Activated naive CD8-positive, alpha-beta T cell treated with anti-CD3 and anti-CD28 coated beads for 36 hours (primary cell): ENCODE measurements at places on chromosomes 2 and 18. TPM values are rescaled to one million over a fixed set of nuclear protein-coding genes. Genes with fewer than 3 reads are reported as not detected.

- peak overlapping the region; percentile 89 for H3K4me3 ChIP-seq
- peaks cover 29% of the 10 kb centered on the region for H3K4me1 ChIP-seq
- DNase-seq: peak; percentile 70
- peak overlapping the region; percentile 96 for H3K27ac ChIP-seq
- H3K36me3 ChIP-seq: peaks cover 27% of the 10 kb centered on the region
These were observed 475 bp downstream of the B3GNT2 start for GRCh38 chr2:62196278-62196901.

ITGA6 gene
- total RNA-seq: 9.6 TPM

ARHGEF4 gene
- total RNA-seq: 2.8 TPM

DNA sequence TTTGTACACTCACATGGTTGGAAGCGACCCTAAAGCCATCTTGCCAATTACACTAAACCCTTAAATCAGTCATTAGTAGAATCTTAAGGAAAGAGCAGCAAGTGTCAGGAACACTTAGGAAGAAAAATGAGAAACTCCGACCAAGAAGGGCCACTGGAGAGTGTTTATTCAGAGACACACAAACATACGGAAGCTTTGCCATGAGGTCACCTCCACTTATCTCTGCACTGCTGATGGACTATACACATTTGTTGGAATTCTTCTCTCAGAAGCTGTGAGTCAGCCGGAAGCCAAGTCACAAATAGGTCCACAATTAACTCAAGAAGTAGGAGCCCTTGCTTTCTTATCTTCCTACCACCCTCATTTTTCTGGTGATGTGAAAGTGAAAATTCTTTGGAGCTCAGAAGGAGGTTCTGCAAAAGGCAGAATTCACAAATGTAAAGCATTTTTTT is 21.6 kb downstream of the BMP10 start:
- no peaks in the 10 kb centered on the region for H3K4me1 ChIP-seq
- no peak for DNase-seq
- H3K4me3 ChIP-seq: no peak overlapping the region
- peaks cover 9% of the 10 kb centered on the region for H3K27me3 ChIP-seq
- no peak overlapping the region for H3K27ac ChIP-seq

DNA sequence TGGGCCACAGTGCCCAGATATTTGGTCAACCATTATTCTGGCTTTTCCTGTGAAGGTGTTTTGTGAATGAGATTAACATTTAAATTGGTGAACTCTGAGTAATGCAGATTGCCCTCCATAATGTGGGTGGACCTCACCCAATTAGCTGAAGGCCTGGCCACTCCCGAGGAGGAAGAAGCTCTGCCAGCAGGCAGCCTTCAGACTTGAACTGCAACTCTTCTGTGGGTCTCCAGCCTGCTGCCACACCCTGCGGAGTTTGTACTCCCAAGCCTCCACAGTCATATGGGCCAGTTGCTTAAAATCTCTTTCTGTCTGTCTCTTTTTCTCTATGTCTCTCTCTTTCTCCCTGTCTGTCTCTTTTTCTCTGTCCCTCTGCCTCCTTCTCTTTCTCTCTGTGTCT is 262.7 kb downstream of the MYCN start:
- H3K36me3 ChIP-seq: no peaks in the 10 kb centered on the region
- no peak for DNase-seq
- H3K4me1 ChIP-seq: no peaks in the 10 kb centered on the region
- H3K27ac ChIP-seq: no peak overlapping the region
- no peak overlapping the region for H3K4me3 ChIP-seq

DNA sequence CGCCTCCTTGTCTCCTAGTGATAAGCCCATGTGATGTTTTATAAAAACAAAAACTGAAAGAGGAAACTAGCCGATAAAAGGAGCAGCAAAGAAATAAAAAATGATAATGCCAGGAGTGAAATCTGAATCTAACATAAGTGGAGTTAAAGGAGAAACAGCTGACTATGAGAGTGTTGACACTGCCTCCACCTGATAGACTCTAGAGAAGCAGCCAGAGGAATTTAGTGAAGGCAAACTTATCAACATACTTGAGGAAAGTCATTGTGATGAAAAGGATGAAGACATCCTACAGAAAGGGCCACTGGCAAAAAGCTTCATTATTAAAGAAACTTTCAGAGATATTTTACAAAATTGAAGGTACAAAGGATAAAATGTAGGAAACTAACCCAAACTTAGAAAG is 1.9 kb downstream of the M1AP start:
- H3K27ac ChIP-seq: no peak overlapping the region
- H3K4me3 ChIP-seq: no peak overlapping the region
- H3K36me3 ChIP-seq: no peaks in the 10 kb centered on the region
- peaks cover 3% of the 10 kb centered on the region for H3K4me1 ChIP-seq
- H3K27me3 ChIP-seq: peaks cover 51% of the 10 kb centered on the region

EVA1A gene
- total RNA-seq: 0.36 TPM

CREG2 gene
- total RNA-seq: not detected

DNA sequence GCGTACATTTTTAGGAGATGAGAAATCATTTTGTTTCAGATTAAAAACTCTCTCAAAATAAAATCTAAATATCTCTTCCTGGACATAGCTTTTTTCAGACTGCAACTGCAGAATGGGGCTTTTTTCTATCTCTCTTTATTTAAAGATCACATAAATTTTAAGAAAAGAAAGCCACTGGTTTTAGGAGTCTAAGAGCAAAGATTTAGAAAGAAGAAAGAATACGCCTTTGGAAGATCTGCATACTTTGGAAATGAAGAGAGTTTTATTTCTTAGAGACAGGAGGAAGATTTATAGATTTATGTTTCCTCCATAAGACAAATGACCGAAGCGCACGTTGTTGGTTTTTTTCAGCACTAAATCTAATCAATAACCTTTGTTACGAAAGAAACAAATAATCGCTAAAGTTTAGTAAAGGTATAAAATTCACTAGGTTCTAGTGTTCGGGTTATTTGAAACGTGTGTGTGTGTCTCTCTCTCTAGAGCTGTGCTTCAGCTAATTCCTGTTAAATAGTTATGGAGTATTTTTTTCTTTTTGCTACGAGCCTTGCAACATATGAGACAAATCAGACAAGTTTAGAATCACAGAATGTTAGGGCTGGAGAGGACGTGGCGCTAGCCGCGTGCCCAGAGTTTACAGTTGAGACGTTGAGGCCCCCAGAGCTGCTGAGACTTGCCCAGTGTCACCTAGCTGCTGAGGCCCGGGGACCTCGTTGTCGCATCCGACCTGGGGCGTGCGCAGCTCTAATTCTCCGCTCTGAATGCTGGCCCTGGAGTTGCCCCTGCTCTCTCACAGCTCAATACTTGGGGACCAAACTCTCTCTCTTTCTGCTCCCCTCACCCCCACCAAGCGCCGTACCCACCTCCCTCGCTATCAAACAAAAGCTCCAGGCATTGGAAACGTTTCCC is 69.9 kb downstream of the CTAGE1 start:
- H3K27ac ChIP-seq: peak overlapping the region; percentile 84
- H3K4me1 ChIP-seq: peaks cover 48% of the 10 kb centered on the region
- peak overlapping the region; percentile 75 for H3K4me3 ChIP-seq
- DNase-seq: peak; percentile 25
- peaks cover 3% of the 10 kb centered on the region for H3K36me3 ChIP-seq

DNA sequence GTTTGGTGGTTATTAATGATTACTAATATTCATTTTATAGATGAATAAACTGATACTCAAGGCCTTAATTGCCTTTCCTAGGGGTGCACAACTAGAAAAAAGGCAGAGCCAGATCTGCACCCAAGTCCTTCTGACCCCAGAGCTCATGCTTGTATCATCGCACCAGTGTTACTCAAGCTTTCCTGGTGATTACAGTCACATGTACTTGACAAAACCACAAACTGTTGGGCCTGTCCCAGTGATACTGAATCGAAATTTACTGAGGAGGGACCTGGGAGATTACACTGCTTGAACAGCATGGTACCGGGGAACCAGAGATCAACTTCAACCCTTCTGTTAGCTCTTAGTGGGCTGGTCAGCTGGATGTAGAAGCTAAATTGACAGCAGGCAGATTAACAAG is 33.7 kb downstream of the FASTKD2 start:
- no peaks in the 10 kb centered on the region for H3K27me3 ChIP-seq
- DNase-seq: peak; percentile 13
- H3K4me3 ChIP-seq: no peak overlapping the region

DNA sequence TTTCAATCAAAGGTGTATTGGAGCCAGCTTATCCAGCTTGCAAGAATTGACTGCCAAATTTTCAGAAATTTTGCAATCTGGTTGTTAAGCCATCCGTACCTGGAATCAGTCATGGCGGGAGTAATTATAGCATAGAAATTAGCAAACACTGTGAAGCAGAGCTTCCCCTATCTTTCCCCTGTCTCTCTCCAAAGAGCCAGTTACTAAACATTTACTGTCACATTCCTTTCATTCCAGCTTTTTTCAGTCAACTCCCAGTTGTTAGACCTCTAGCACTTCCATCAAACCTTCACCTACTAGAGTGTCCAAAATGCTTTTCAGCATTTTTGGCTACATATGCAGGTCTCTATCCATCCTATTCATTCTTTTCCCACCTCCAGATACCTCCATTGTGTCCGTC is 137.4 kb downstream of the MC4R start:
- H3K36me3 ChIP-seq: no peaks in the 10 kb centered on the region
- H3K4me3 ChIP-seq: no peak overlapping the region
- H3K27me3 ChIP-seq: no peaks in the 10 kb centered on the region
- no peak overlapping the region for H3K27ac ChIP-seq
- H3K4me1 ChIP-seq: no peaks in the 10 kb centered on the region

DNA sequence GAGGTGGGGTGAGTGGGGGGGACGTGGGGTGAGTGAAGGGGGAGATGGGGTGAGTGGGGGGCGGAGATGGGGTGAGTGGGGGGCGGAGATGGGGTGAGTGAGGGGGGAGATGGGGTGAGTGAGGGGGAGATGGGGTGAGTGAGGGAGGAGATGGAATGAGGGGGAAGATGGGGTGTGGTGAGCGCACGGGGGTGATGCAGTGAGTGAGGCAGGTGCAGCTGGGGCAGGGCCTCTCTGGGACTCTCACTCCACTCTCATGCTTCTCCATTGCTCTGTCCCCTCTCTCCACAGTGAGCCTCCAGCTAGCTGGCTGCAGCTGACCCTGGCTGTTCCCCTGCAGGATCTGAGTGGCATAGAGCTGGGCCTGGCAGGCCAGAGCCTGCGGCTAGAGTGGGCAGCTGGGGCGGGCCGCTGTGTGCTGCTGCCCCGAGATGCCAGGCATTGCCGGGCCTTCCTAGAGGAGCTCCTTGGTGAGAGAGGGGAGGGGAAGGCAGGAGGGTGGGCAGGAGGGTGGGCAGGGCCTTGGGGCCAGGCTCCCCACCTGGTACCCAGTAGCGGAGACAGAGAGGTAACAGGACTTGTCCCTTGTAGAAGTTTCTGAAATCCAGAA is 13.9 kb upstream of the SLC4A3 start:
- H3K27me3 ChIP-seq: no peaks in the 10 kb centered on the region
- no peak for DNase-seq
- H3K4me1 ChIP-seq: peaks cover 9% of the 10 kb centered on the region
- H3K27ac ChIP-seq: no peak overlapping the region
- H3K4me3 ChIP-seq: no peak overlapping the region

- DNase-seq: no peak
- no peak overlapping the region for H3K27ac ChIP-seq
- no peaks in the 10 kb centered on the region for H3K36me3 ChIP-seq
- no peak overlapping the region for H3K4me3 ChIP-seq
These were observed 33.2 kb upstream of the RAPGEF4 start for GRCh38 chr2:172702451-172702850.

SERPINB3 gene
- total RNA-seq: not detected

DNA sequence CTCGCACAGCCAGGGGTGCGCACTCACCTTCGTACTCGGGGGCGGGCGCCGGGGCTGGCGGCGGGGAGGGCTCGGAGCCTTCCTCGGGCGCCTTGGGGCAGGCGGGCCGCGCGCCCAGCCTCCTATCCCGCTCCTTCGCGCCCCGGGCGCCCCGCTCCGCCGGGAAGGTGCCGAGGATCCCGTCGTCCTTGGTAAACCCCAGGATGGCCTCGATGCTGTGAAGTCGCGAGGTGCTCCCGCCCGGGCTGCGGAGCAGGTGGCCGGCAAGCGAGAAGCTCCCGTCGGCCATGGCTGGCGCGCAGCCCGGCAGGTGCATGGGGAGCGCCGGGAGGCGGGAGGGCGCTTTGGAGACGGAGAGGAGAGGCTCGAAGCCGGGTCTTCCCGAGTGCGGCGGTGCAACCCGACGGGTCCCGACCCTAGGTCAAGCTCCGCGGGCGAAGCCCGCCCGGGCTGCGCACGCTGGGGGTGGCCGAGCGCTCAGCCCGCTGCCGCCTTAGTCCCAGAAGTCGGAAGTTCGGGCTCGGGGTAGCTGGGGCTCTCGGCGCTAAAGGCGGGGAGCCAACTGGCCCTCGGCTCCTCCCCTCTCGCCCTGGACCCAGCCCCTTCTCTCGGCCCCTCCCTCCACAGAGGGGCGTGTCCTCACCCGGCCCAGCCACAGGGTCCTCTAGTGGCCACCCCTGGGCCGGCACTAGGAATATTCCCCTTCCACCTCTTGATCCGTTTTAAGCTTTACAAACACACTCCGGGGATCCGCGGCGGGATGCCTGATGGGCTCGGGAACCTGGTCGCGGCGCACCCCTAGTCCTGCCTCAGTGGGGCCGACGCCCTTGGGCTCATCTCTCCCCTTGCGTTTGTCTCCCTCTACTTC is at the start of gene RAX:
Gene RAX (minus strand): TSS at position 564 of the 868 bp plus-strand sequence. CDS start 248 bp downstream, at position 316.
- H3K4me1 ChIP-seq: peaks cover 19% of the 10 kb centered on the region
- no peak within 1 kb of the TSS for H3K4me3 ChIP-seq
- peak; percentile 36 for DNase-seq
- H3K36me3 ChIP-seq: no peaks in the 10 kb centered on the region

DNA sequence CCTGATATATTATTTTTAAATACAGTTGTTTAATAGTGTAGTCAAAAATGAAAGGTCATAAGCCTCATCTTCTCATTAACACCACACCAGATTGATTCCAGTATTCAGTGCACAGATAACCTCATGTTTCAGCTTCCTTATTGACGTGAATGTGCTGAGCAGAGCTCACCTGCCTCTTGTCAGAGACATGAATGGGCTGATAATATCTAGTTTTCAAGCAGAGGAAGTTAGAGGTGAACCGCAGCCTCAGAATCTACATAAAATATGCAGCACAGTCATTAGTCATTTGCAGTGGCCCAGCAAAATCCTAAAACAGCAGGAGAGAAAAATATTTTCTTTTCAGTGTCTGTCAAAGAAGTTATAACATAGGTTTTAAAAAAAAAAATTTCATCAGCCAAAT is 216.2 kb downstream of the GBX2 start:
- DNase-seq: no peak
- H3K27ac ChIP-seq: no peak overlapping the region
- H3K36me3 ChIP-seq: no peaks in the 10 kb centered on the region
- peaks cover 11% of the 10 kb centered on the region for H3K4me1 ChIP-seq
- H3K4me3 ChIP-seq: no peak overlapping the region

DNA sequence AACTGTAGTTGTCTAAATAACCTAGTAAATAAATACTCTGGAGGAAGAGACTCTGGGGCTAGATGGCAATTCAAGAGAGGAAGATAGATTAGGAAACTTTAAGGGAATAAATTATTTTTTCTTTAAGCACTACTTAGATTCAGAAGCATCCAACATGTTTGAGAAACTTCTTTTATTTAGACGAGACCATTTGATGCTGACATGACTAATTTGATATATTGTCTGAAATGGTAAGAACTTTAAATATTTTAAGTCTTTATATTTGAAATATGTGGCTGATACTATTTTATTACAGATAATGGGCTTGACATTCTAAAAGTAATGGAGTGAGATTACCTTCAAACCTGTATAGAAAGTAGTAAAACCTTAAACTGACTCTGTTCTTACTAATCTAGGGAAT is 36.4 kb downstream of the PPIG start:
- no peak overlapping the region for H3K27ac ChIP-seq
- no peak overlapping the region for H3K4me3 ChIP-seq
- H3K4me1 ChIP-seq: peaks cover 28% of the 10 kb centered on the region
- no peak for DNase-seq
- H3K27me3 ChIP-seq: no peaks in the 10 kb centered on the region
- peaks cover 55% of the 10 kb centered on the region for H3K36me3 ChIP-seq

- peaks cover 40% of the 10 kb centered on the region for H3K4me1 ChIP-seq
- H3K27me3 ChIP-seq: no peaks in the 10 kb centered on the region
- no peak overlapping the region for H3K4me3 ChIP-seq
- DNase-seq: no peak
- peaks cover 51% of the 10 kb centered on the region for H3K36me3 ChIP-seq
These were observed 113.0 kb downstream of the ICA1L start for GRCh38 chr2:202758604-202759003.

SPRED2 gene
- 9.5 TPM for total RNA-seq
